Iris pigment epithelial cell (primary cell): ENCODE measurements at places on chromosomes 4 and X.

GRCh38 chrX:26788402-26788998 is 572.5 kb downstream of the MAGEB5 start:
- peak; percentile 35 for DNase-seq

- no peak for DNase-seq
These were observed 133.6 kb upstream of the VCX2 start for GRCh38 chrX:8304668-8305067.

DNA sequence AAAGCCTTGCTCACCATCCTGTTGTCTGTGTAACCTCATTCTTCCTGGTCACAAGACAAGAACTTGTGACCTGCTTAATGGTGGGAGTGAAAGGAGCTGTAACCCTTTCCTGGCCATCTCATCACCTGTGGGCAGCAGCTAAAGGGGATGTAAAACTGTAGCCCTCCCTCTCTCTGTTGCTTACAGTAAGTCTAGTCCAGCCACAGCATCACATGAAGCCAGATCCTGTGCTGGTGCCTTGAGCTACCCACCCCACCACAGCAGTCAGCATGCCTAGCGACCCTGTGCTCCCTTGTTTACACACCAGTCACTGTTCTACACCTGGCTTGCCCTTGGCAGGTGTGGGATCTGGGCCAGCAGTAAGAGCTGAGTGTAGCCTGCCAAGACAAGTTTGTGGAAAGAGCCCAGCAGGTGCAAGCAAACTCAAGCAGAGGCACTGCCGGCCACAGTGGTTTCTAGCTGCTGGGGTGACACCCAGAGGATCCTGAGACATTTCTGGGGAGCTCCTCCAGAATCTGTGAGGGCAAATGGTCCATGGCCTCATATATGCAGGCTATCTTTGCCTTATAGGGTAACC is 41.0 kb downstream of the UGT2B28 start:
- DNase-seq: no peak

- no peak for DNase-seq
These were observed 45.5 kb upstream of the RAB9B start for GRCh38 chrX:103877571-103877970.

GRCh38 chr4:7172946-7173345 is 19.4 kb upstream of the SORCS2 start:
- DNase-seq: no peak
